ENCODE measurements at places on chromosomes 13 and 19.

GRCh38 chr13:30292325-30292724 is 15.0 kb downstream of the KATNAL1 start:
- no peak for DNase-seq

DNA sequence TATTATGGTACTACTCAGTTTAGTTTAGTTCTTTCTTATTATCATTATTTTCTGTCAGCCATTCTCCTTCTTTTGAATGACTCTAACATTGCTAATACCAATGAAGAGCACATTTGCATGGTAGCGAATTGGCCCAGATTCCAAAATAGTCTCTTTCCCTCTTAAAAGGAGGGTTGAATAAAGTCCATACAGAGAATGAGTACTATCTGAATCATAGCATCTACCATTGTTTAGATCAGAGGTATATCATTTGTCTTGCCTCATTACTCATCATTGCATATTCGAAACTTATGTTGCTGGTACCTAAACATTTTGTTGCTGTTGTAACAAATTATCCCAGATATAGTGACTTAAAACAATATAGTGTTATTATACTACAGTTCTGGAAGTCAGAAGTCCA is 1235.3 kb upstream of the ATXN8OS start:
- DNase-seq, result no peak

GRCh38 chr19:15702534-15702930 is 25.3 kb upstream of the OR10H2 start:
- DNase-seq, result no peak

- no peak for DNase-seq
These were observed 9.2 kb downstream of the SBNO2 start for GRCh38 chr19:1164684-1165531.

DNA sequence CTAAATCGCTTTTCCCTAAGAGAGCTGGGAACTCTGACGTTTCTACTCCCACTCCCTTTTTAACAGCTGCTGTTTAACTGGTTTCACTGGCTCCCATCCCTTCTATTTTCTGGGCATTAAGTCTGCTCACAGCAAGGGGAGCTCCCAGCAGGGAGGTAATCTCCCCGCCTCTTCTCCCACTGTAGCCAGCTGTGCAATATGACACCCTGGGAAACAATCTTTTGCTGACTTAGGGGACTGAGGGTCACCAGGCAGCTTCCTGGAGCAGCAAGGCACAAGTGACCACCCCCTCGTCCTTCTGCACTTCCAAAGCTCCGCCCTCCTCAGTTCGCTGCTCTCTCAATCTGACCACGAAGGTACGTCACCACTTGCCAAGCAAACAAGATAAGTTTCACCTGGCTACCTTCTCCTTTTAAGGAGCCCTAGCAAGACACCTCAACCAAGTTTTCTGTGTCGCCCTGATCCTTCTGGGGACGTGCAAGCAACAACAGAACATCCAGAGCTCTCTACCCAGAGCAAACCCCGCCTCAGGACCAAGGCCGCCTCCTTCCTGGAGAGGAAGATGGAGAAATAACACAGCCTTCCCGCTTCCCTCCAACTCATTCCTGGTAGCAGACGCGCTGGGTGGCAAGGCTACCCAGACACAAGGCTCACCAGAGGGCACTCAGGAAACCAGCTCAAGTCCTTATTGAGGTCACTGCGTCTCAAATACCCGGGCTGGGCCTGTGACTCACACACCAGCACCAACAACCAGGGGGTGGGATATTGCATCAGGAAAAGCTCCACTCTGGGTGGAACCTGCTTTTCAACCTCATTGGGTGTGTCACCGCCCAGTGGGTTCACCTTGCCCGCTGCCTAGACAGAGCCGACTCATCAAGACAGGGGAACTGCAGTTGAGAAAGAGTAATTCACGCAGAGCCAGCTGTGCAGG is 92.4 kb downstream of the STK24 start:
- peak; percentile 35 for DNase-seq

DNA sequence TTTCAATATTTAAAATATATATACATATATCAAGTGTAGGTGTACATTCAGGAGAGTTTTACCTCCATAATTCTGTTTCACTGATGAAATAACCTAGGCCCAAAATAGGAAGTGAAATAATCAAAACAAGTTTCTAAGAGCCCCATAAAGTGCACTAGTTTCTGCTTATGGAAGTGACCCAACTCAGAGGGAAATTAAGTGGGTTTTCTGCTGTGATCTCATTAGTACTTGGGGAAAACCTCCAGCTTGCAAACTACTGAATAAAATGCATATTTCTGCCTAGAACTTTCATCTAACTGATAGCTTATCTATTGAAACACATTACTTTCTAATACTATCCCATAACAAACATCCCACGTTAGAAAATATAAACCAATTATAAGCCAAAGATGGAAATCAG is 45.4 kb upstream of the MIR17HG start:
- no peak for DNase-seq

GRCh38 chr19:55641426-55642152 is 787 bp downstream of the ZNF580 start:
- DNase-seq, result peak; percentile 37

DNA sequence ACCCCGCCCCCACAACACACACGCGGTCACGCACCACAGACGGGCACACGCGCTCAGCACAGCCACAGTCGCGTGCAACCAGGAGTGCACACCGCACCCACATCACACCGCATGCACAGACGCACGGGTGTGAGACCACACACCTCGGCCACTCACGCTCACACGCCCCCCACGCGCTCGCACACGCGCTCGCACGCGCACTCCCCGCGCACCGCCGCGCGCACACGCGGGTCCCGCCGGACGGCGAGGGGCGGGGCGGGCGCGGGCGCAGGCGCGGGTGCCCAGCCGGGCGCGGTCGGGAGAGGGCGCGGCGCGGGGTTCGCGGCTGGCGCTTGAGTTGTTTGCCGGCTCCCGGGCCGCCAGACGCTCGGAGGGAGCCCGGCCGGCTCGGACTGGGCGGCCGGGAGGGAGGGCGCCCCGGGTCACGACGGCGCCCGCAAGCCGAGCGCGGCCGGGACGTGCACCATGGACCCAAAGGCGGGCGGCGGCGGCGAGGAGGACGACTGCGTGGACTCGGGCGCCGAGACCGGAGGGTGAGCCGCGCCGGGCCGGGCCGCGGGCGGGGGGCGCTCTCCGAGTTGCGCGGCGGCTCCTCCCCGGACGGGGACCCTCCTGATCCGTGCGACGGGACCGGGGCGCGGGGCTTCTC is at the start of gene FAM124A:
Gene FAM124A, plus strand, starts transcription at position 362 of the 649 bp plus-strand sequence. Its CDS starts 104 bp downstream, at position 466.
- peak; percentile 51 for DNase-seq

DNA sequence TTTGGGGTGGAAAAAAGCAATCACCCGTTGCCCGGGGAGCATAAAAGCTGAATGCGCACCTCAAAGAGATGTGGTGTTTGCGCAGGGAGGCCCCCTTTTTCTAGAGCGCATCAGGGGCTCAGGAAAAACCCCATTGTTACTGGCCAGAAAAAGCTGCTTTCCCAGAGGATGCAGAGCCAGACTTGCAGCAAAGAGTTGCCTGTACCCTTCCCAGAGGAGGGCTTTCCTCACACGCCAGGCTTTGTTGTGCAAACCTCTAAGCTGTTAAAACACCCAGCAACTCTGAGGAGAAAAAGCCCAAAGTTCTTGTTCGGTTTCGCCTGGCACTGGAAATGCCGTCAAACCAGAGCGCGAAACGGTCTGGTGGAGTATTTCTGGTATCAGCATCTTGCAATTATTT is 29.3 kb downstream of the GSX1 start:
- no peak for DNase-seq

GRCh38 chr13:33917190-33917589 is 99.2 kb downstream of the RFC3 start:
- no peak for DNase-seq

- no peak for DNase-seq
These were observed 593.5 kb downstream of the DIAPH3 start for GRCh38 chr13:59570204-59570603.

GRCh38 chr13:106570299-106570852 is 2.4 kb upstream of the ARGLU1 start:
- peak; percentile 57 for DNase-seq

DNA sequence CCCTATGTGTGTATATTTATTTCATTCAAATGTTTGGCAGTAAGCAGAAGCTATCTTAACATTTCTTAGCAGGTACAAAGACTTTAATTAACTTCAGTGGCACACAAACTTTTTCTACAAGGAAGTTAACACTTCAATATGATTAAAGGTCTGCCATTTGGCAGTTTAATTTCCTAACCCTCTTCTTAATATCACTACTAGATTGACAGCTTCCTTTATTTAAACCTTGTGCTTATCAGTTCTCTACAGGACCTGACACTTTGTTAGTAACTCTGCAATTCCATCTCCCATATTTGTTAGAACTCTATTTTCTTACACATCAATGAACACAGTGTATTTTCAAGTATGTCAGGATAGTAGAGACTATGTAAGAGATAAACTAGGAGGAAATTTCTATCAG is 152.4 kb upstream of the ATXN8OS start:
- no peak for DNase-seq

GRCh38 chr13:50318887-50319286 is 303.6 kb downstream of the KCNRG start:
- DNase-seq, result no peak

DNA sequence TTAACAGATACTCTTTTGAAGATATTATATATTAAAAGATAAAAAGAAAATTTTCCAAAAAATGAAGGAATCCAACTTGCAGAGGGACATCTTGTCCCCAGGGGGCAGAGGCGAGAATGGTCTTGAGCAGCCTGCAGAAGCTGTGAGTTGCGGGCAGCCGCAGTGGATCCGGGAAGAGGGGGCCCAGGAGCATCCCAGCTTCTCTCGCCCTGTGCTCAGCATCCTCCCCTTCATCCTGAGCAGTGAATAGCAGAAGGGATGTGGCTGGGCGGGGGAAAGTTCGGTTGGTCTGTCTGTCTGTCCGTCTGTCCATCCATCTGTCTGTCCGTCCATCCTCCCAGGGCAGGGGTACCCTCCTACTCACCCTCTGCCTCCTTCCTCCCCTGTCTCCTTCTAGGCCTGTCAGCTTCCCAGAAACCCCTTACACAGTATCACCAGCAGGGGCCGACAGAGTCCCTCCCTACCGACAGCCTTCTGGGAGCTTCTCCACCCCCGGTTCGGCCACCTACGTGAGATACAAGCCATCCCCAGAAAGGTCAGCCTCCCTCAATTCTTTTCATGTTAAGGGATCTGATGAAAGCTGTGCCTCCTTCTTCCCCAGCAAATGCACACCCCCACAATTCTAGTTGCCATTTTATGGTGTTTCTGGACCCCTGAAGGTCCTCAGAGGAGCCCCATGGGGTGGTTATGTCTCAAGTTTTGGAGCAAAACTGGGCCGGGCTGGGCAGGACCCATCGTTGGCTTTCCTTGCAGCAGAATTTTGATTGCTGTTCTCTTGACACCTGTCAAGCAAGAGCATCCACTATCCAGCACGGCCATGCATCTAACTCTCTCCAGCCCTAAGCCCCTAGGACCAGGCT is 81.6 kb downstream of the DPF1 start:
- DNase-seq, result peak; percentile 24

DNA sequence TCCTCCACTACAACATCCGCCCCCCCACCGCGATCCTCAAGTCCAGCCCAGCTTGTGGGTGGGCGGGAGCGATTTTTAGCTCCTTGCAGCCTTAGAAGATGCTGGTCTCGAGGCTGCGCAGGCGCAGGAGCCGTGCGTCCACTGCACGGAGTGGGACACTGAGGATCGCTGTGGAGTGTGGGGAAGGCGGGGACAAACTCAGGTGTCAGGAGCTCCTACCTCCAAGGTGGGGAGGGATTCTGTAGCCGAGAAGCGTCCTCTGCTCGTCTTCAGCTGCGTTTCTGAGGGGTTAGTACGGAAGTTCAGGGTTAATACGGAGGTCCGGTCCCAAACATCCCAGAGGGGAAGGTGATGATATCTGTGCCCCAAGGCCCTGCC is at the start of gene RTBDN:
Gene RTBDN, minus strand, starts transcription at position 14 of the 378 bp plus-strand sequence. CDS start 4,600 bp downstream, outside the sequence.
- no peak for DNase-seq

DNA sequence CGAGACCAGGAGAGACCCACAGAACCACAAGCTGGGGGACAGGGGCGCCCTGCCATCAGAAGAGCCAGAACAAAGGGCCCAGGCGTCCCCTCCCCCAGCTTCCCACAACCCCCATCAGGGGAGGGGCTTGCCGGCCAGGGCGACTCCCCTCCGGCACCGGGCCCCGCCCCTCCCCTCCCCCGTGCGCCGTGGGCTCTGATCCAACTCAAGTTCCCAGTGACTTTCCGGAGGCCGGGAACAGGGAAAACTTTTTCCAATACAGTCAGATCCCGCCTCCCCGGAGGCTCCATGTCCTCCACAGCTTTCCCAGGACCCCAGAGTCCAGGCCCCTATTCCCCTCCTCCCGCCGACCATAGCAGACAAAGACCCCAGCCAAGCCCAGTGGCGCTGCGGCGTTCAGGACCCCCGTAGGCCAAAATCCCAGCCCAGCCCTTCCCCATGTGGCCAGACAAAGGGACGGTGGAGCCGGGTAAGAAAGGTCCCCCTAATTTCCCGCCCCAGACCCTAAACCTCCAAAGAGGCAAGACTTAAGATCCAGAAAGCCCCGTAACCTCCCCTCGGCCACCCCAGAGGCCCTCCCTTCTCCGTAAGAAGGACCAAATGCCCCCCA is 673 bp downstream of the TEAD2 start:
- no peak for DNase-seq

GRCh38 chr19:34497112-34497805 is 15.7 kb downstream of the WTIP start:
- DNase-seq, result no peak

DNA sequence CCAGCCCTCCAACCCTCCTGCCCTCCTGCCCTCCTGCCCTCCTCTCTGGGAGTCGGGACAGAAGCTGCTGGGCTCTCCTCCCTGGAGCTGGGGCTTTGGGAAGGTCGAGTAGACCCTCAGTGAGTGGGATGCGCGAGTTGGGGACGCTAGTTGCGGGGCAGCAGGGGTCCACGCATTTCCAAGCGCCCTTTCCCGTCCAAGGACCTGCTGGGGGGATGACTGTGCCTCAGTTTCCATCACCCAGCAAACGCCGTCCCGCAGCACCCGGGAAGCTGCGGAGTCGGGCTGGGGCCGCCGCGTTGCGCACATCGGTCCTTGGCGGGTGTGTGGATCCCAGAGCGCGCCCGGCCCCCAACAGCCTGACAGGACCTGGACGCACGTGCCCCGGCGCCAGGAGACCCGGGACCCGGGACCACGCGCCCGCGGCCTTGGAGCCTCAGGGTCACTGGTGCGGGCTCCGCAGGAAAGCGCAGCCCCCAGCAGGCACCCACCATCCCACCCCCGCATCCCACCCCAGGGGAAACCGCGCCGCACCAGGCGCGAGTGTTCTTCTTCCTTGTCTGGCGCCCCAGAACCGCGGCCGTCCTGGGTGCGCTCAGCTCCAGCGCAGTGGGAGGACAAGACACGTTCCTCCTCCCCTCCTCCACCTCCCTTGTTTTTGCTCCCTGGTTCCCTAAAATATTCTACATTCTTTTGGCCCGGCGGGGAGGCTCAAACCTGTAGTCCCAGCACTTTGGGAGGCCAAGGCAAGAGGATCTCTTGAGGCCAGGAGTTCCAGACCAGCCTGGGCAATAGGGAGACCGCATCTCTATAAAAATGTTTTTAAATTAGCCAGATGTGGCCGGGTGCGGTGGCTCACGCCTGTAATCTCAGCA is 9.2 kb downstream of the ONECUT3 start:
- no peak for DNase-seq

GRCh38 chr13:31755803-31756212 is 16.5 kb downstream of the RXFP2 start:
- DNase-seq, result no peak

- DNase-seq, result no peak
These were observed 1247.6 kb downstream of the PCDH17 start for GRCh38 chr13:58879114-58879513.
